ENCODE measurements at places on chromosomes 6 and 20.

DNA sequence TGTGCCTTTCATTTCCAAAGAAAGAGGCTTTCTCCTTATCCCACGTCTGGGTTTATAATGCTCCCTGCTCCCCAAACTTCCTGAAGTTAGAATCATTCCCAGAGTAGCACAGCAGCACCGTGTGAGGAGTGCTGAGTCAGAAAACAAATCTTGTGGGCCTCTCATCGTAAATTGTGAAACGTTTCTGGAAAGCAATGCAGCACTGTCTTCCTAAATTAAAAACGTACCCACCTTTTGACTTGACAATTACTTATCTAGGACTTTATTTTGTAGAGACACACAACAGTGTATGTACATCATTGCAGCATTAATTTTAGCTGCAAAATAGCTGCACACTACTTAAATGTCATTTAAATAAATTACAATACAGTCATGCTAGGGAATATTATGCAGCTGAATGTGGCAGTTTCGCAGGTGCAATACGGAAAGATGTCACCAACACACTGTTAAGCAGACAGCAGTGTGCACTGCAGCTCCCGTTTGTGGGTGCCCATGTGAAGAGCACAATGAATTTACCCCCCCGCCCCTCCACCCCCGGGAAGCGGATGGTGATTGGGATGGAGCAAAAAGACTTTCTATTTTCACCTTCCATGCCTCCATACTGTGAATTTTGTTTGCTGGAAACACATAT, 30.8 kb downstream of the RRBP1 start:
- DNase-seq: no peak

DNA sequence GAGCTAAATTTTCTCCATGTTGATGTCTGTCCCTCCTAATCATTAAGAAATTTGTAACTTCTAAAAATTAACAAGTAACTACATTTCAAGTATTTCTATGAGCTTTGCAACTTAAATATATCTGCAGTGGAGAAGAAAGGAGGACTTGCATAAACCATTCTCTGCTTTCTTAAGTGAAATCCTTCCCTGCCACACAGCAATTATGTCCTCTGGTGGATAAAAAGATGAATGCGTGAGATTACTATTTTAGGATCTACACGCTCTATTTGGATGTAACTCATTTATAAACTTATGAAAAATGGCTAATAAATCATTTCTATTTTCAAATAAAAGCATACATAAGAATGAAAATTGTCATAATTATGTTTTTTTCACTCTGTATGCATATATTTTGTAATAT, 338.0 kb upstream of the PTCHD4 start:
- DNase-seq: no peak

GRCh38 chr20:54650052-54650719, 174.8 kb downstream of the DOK5 start:
- DNase-seq: no peak

DNA sequence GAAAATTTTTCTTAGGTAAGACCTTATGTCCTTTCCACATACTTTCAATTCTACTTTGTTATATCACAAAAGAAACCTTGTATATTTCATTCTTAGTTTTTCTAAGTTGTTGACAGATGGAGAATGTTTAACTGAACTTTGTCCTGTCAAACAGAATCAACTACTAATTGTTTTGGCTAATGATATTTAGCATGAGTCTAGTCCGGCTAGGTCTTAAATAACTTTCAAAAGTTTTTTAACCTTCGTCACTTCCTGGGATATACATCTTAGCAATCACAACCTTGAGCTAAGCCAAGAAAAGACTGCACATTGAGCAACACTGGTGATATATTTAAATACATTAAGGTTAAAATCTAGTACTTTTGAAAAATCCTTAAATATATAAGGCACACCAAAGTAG, 62.9 kb upstream of the RUNX2 start:
- no peak for DNase-seq

DNA sequence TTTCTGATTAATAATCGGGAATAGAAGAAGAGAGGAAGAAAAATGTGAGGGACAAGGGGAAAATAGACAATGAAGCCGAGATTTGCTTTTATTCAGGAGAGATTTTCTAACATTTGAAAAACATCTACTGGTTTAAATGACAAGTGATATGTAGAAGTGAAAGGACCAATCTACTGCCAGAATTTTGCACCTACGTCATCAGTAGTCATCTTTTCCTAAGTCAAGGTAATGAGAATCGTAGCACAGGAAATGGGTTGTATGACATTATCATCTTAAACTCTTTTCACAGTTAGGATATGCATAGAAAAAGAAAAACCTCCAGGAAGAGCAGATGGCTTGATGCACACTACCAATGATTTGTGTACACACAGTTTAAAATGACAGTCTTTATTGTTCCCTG, 45.3 kb upstream of the RAB32 start:
- no peak for DNase-seq

- no peak for DNase-seq
These were observed 3.2 kb downstream of the ACTR5 start for GRCh38 chr20:38751360-38751976.

- DNase-seq: no peak
These were observed 167.4 kb downstream of the QRSL1 start for GRCh38 chr6:106796781-106797180.

DNA sequence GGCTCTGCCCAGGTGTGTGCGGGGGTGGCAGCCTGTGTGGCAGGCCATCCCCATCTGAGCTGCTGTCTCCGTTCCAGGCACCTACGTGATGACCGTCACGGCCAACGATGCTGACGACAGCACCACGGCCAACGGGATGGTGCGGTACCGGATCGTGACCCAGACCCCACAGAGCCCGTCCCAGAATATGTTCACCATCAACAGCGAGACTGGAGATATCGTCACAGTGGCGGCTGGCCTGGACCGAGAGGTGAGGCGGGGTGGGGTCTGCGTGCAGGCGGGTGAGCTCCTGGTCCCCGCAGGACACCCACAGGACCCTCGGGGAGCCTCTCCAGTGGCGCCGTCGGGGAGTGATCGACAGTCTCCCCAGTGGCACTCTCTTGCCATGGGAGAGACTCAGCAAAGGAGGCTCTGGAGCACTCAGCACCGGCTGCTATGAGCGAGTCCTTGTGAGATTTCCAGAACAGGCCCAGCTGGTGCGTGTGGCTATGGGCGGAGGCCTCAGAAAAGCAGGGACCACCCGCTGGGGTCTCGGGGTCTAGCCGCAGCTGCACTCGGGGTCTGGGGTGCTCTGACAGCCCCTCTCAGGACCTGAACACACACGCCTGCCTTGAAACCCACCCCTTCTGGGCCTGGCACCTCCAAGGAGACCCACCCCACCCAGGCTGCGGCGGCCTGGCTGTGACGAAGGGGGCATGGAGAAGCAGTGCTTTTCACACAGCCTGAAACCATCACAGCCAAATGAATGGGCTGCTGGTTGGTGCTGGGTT, 191.8 kb downstream of the TAF4 start:
- no peak for DNase-seq

GRCh38 chr6:11297376-11297729, 64.9 kb upstream of the NEDD9 start:
- no peak for DNase-seq

- no peak for DNase-seq
These were observed 22.2 kb downstream of the TNXB start for GRCh38 chr6:32086661-32087573.

GRCh38 chr20:8932192-8933165, 136.4 kb upstream of the PLCB4 start:
- DNase-seq: no peak

- DNase-seq: no peak
These were observed 107.8 kb downstream of the NFATC2 start for GRCh38 chr20:51434580-51435247.

- no peak for DNase-seq
These were observed 39.7 kb downstream of the PIM1 start for GRCh38 chr6:37209461-37210205.

DNA sequence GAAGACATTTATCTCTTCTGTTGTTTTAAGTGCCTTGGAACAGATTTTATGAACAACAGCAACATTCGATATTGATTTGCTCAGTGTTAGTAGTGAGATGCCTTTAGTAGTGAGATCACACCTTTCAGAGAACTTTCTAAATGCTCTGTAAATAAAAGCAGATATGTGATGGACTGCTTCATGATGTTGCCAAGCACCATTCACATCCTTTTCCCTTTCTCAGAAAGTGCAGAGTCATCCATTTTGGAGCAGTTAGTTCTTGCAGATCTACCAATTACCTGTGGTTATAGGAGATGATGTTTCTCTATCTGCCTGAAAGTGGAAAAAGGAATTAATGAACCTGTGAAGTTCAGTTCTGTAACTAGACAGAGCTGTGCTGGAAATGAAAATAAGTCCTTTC, 27.0 kb downstream of the CBFA2T2 start:
- DNase-seq: no peak

- peak; percentile 66 for DNase-seq
These were observed 2.0 kb upstream of the MICA start for GRCh38 chr6:31401403-31401802.

GRCh38 chr6:90406957-90407356, 110.3 kb upstream of the BACH2 start:
- no peak for DNase-seq
